ENCODE measurements at places on chromosomes 4 and X. TPM values are rescaled to one million over a fixed set of nuclear protein-coding genes. Genes with fewer than 3 reads are reported as not detected.
A peak's percentile ranks its signal among the peaks of the same experiment; 100 is the strongest.

DNA sequence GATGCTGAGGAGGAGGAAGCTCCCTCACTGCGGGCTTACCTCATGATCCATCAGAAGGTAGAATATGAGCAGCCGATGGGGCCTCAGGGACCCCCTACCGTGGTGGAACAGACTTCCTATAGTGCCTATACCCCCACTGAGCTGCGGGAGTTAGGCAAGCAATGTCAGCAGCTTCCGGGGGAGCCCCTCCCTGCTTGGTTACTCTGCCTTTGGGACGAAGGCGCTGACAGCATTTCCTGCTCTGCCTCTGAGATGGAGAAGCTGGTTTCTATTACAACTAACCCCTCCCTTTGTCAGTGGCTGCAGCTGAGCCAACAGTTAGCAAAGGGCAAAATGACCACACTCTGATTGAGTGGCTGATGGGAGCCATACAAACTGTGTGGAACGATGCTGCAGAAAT is 430.7 kb downstream of the IDS start:
- H3K4me3 ChIP-seq: no peak overlapping the region
- H3K27me3 ChIP-seq: no peaks in the 10 kb centered on the region
- H3K36me3 ChIP-seq: no peaks in the 10 kb centered on the region
- no peak for DNase-seq
- H3K4me1 ChIP-seq: no peaks in the 10 kb centered on the region

The ENPEP gene
- 4.1 TPM for total RNA-seq

DNA sequence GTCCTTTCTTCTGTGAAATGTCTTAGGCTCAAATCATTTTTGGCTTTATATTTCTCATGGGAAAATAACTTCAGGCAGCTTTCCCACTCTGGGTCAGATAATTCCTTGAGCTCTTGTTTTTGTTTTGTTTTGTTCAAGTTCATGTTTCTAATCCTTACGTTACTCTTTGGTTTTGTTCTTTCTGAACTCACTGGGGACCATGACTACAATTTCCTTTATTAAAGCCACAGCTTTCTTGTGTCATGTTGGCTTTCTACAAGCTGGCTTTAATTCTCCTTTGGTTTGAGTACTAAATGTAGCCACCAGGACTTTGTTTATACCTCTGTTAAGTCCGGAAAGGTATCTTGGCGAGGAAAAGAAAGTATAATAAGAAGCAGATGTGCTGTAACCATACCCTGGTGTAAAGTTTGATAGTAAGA is 30.8 kb upstream of the ANXA3 start:
- no peak overlapping the region for H3K27ac ChIP-seq
- H3K4me3 ChIP-seq: no peak overlapping the region
- H3K27me3 ChIP-seq: no peaks in the 10 kb centered on the region
- peaks cover 67% of the 10 kb centered on the region for H3K36me3 ChIP-seq
- DNase-seq: no peak

The NBDY gene
- total RNA-seq: 83.5 TPM

The RIBC1 gene
- 3.0 TPM for total RNA-seq

DNA sequence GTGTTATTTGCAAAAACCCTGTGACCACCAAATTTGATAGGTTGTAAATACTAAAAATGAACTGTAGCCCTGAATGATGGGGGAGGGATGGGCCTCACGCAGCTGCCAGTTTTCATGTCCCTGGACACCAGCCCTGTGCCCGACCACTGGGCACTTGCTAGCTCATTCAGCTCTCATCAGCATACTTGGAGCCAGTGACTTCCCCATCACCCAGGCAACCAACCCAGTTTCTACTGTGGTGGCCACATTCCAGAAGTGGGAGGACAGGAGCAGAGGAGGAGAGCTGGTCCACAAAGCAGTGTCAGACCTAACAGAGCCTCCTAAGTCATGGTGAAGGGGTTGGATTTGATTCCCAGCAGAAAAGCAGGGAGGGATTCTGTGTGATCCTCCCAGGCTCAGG is 128.2 kb downstream of the CPEB2 start:
- H3K27me3 ChIP-seq: no peaks in the 10 kb centered on the region
- no peak overlapping the region for H3K4me3 ChIP-seq
- no peaks in the 10 kb centered on the region for H3K36me3 ChIP-seq
- no peak for DNase-seq
- no peaks in the 10 kb centered on the region for H3K4me1 ChIP-seq

The RXFP1 gene
- not detected for total RNA-seq

GRCh38 chr4:11079171-11079570 is 349.5 kb downstream of the HS3ST1 start:
- no peak overlapping the region for H3K27ac ChIP-seq
- no peaks in the 10 kb centered on the region for H3K27me3 ChIP-seq
- no peak overlapping the region for H3K4me3 ChIP-seq
- no peaks in the 10 kb centered on the region for H3K4me1 ChIP-seq
- no peaks in the 10 kb centered on the region for H3K36me3 ChIP-seq

The SH2D1A gene
- total RNA-seq: not detected

The F8A2 gene
- not detected for total RNA-seq

DNA sequence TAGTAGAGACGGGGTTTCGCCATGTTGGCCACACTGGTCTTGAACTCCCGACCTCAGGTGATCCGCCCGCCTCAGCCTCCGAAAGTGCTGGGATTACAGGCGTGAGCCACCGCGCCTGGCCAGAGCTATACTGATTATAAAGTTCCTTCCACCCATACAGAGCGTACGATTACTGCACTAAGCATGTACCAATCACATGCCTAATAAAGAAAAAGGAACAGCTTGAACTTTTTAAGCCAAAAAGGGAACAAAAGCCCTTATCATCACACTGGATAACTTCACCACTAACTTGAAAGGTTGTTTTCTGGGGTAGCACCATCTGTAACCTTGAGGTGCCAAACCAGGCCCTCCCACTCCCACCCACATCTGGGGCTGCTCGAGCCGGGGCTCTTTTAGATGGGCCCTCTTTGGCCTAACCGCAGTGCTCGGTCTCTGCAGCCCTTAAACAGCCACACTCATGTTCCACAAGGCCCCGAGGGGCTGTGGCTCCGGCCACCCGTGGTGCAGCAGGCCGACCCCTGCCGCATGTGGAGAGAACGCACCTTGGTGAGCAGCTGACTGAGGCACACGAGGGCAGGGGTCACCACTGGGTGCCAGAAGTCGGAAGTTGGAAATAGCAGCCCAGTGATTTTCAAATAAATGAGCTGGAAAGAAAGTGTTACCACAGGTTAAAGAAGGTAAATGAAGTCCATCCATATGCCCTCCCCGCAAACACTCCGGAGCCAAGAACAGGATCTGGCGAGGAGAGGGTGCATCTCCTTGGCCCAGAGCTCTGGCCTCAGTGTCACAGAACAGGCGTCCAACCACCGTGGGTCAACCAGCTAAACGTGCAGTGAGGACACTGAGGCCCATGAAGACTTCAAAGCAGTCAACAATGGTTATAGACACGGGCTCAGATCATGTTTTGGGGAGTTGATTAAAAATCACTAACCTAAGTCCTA is 18.4 kb downstream of the NOP14 start:
- no peak overlapping the region for H3K27ac ChIP-seq
- no peaks in the 10 kb centered on the region for H3K27me3 ChIP-seq
- no peak overlapping the region for H3K4me3 ChIP-seq
- peak; percentile 35 for DNase-seq

- no peak overlapping the region for H3K4me3 ChIP-seq
- DNase-seq: no peak
- no peak overlapping the region for H3K27ac ChIP-seq
- H3K27me3 ChIP-seq: no peaks in the 10 kb centered on the region
- H3K36me3 ChIP-seq: no peaks in the 10 kb centered on the region
Observed at GRCh38 chrX:150648296-150648940, 44.8 kb upstream of the MTMR1 start.

GRCh38 chrX:120749141-120749846 is 119.4 kb upstream of the C1GALT1C1 start:
- H3K27ac ChIP-seq: no peak overlapping the region
- H3K4me1 ChIP-seq: no peaks in the 10 kb centered on the region
- no peak for DNase-seq
- H3K36me3 ChIP-seq: no peaks in the 10 kb centered on the region

GRCh38 chrX:68659385-68659784 is 11.9 kb downstream of the STARD8 start:
- DNase-seq: peak; percentile 70
- H3K36me3 ChIP-seq: no peaks in the 10 kb centered on the region
- H3K27me3 ChIP-seq: no peaks in the 10 kb centered on the region
- no peak overlapping the region for H3K27ac ChIP-seq
- H3K4me3 ChIP-seq: no peak overlapping the region

- H3K4me1 ChIP-seq: no peaks in the 10 kb centered on the region
- no peaks in the 10 kb centered on the region for H3K36me3 ChIP-seq
- H3K4me3 ChIP-seq: no peak overlapping the region
Observed at GRCh38 chr4:81627590-81627989, 155.9 kb upstream of the RASGEF1B start.

GRCh38 chr4:78904143-78904542 is 35.1 kb downstream of the PAQR3 start:
- H3K4me1 ChIP-seq: no peaks in the 10 kb centered on the region
- H3K27me3 ChIP-seq: no peaks in the 10 kb centered on the region
- H3K36me3 ChIP-seq: peaks cover 5% of the 10 kb centered on the region
- H3K4me3 ChIP-seq: no peak overlapping the region

DNA sequence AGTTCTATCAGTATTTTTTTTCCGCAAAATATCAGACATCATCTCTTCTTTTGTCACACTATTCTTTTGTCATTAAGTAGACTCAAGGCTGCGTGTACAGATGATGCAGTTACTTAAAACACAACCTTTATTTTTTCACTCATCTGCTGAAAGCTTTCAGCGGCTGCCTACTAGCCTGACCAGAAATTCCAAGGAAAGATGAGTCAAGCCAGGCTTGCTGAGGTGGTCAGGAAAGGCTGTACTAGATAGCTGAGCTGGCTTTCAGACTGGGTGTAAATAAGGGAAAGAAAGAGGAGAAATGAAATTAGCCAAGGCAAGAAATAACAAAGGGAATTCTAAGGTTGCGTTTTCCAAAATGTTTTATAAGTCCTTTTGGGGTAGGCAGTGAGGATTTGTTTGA is 17.9 kb downstream of the STK26 start:
- no peaks in the 10 kb centered on the region for H3K27me3 ChIP-seq
- peak overlapping the region; percentile 29 for H3K4me3 ChIP-seq
- no peak for DNase-seq
- no peak overlapping the region for H3K27ac ChIP-seq

DNA sequence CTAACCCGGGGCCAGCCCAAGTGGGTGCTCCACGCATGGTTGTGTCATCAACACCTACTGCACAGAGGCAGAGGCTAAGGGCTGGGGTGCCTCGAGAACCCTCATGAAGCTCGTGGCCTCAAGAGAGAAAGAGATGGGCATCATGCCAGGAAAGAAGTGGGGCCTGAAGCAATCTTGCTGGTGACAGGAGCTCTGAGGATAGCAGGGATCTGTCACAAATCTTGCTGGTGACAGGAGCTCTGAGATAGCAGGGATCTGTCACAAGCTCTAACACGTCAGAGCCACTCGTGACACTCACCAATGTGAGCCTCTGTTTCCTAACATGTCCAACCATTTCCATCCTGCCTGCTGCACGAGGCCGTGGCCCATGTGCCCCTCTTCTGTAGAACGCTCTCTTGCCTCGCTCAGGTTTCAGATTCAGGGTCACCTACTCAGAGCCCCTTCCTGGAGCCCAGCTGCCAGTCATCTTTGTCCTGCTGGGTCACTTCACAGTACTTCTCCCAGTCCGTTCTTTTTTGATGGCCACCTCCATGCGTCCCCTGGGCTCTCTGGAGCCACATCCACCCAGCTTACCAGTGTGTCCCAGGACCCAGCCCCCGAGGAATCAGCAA is 21.1 kb downstream of the PNMA6E start:
- no peaks in the 10 kb centered on the region for H3K36me3 ChIP-seq
- no peaks in the 10 kb centered on the region for H3K4me1 ChIP-seq
- DNase-seq: no peak
- H3K27ac ChIP-seq: no peak overlapping the region
- H3K4me3 ChIP-seq: no peak overlapping the region
- no peaks in the 10 kb centered on the region for H3K27me3 ChIP-seq

DNA sequence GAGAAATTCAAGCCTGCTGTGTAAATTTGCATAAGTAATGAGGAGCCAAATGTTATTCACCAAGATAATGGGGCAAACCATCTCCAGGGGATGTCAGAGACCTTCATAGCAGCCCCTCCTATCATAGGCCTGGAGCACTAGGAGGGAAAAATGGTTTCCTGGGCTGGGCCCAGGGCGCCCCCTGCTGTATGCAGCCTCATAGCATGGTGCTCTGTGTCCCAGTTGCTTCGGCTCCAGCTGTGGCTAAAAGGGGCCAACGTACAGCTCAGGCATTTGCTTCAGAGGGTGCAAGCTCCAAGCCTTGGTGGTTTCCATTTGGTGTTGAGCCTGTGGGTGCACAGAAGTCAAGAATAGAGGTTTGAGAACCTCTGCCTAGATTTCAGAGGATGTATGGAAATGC is 859.3 kb downstream of the RPA4 start:
- DNase-seq: peak; percentile 55
- H3K27ac ChIP-seq: no peak overlapping the region
- no peaks in the 10 kb centered on the region for H3K36me3 ChIP-seq
- H3K4me1 ChIP-seq: no peaks in the 10 kb centered on the region
- H3K4me3 ChIP-seq: no peak overlapping the region

- no peaks in the 10 kb centered on the region for H3K27me3 ChIP-seq
- DNase-seq: no peak
- peaks cover 4% of the 10 kb centered on the region for H3K4me1 ChIP-seq
- H3K36me3 ChIP-seq: no peaks in the 10 kb centered on the region
- H3K4me3 ChIP-seq: no peak overlapping the region
Observed at GRCh38 chr4:156321203-156321602, 367.5 kb upstream of the CTSO start.

- no peak overlapping the region for H3K4me3 ChIP-seq
- DNase-seq: no peak
- H3K27ac ChIP-seq: no peak overlapping the region
- no peaks in the 10 kb centered on the region for H3K4me1 ChIP-seq
Observed at GRCh38 chr4:100926039-100926717, 408.4 kb upstream of the EMCN start.

The BRCC3 gene
- total RNA-seq: 22.8 TPM

DNA sequence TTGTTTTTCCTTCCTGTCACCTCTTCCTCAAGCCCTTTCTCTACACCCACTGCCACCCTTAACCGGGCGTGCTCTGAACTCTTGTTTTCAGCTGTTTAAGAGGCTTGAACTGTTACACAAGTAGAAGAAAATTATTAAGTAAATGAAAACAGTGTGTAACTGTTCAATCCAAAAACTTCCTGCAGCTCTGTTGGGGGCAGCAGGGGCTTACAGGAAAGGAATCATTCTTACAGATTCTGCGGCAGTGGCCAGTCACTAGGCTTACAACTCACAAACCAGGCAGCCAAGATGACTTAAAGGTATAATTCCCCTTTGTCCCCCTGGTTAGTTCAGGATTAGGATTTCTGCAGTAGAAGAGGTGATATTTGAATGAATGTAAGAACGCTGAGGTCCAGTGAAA is 70.2 kb upstream of the ETNPPL start:
- H3K27ac ChIP-seq: no peak overlapping the region
- no peak for DNase-seq
- peaks cover 40% of the 10 kb centered on the region for H3K27me3 ChIP-seq
- no peaks in the 10 kb centered on the region for H3K4me1 ChIP-seq
- H3K4me3 ChIP-seq: no peak overlapping the region

The RTL3 gene
- total RNA-seq: not detected

- no peak overlapping the region for H3K27ac ChIP-seq
- H3K4me3 ChIP-seq: no peak overlapping the region
- peak; percentile 78 for DNase-seq
- H3K4me1 ChIP-seq: no peaks in the 10 kb centered on the region
- H3K36me3 ChIP-seq: no peaks in the 10 kb centered on the region
- no peaks in the 10 kb centered on the region for H3K27me3 ChIP-seq
Observed at GRCh38 chrX:140123446-140123845, 158.1 kb upstream of the CXorf66 start.

GRCh38 chrX:8607326-8607725 is 124.6 kb downstream of the ANOS1 start:
- H3K27ac ChIP-seq: no peak overlapping the region

Data from endodermal cell (in vitro differentiated cells).